Central memory CD4-positive, alpha-beta T cell (primary cell): ENCODE measurements at places on chromosomes 6 and 20.

DNA sequence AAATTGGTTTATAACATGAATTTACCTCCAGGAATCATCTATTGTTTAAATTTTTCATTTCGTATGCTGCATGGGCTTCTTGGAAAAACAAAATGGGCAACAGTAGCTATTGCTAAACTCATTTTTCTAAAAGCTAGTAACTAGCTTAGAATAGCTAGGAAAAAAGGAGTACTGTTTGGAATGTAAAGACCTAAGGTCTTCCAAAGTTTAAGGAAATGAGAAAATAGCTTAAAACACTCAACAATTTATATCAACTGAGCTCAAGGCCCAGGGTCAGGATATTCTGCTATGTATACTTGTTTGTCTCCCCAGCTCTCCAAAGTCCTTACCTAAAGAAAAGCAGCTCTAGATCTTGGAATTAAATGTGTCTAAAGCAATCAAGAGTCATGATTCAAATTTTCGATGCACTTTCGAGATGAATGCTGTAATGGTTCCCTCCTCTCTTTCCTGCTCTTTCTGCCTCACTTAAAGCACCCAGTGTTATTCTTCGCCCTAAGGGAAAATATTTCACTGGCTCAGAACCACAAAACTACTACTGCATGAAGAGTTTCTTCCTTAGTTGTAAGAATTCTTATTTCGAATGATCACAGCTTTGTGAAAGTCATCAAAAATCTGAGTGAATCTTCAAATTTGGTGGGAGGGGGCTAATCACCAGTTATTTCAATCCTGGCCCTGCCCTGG, 41.6 kb downstream of the LYRM4 start:
- DNase-seq = no peak

GRCh38 chr6:131660195-131660594, 23.1 kb downstream of the ENPP3 start:
- DNase-seq = no peak

DNA sequence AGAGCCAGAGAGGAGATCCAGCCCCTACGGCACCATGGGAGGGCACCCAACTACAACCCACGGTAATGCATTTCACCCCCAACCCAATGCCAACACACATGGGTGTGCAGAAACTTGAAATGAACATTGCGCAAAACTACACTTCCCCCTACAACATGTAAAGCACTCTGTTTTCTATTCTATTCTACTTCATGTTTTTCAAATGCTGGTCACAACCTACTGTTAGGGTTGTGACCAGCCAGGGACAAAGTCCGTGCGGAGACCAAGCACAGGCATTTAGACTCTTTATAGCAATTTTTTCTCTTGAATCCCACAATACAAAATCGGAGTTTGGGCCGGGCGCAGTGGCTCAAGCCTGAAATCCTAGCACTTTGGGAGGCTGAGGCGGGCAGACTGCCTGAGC, 90.6 kb downstream of the MRPL14 start:
- DNase-seq = no peak

DNA sequence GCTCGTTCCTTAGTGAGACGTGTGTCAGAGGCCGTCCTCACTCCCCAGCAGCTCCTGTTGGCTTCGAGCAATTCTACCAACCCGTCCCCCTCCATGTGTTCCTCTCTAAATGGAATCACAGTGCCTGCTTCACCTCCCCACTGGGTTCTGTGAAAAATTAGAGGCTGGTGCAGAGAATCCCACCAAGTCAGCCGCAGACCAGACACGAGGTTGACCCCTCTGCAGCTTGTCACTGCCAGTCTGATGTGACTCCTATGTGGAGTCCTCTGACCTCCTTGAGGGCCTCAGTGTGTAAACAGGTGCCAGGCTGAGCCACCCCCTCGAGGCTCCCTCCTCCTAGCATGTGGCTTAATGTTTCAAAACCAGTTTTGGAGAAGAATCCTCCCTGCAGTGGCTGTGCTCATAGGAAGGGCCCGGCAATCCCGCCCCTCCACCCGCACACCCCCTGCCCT, 12.6 kb upstream of the IRF4 start:
- DNase-seq = no peak

DNA sequence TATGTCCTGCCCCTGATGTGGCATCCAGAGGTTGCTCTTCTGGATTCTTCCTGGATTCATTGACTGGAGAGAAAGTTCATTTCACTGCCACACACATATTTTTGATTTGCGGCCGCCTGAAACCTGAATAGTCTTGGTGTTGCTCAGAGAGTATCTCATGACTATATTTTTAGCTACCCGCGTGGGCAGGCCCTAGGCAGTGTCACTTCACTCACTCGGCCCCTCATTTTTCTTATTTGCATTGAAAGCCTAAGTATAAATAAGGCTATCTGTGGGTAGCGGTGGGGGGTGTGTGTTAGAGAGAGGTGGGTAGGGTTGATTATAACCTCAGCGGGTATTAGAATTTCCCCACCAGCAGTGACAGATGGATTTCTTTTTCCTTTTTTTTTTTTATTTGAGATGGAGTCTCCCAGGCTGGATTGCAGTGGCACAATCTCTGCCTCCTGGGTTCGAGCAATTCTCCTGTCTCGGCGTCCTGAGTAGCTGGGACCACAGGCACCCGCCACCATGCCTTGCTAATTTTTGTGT, 113.5 kb downstream of the JARID2 start:
- no peak for DNase-seq

- no peak for DNase-seq
Observed at GRCh38 chr20:48007351-48007750, 222.1 kb upstream of the SULF2 start.

GRCh38 chr6:87287251-87287650, 35.1 kb upstream of the SMIM8 start:
- no peak for DNase-seq

DNA sequence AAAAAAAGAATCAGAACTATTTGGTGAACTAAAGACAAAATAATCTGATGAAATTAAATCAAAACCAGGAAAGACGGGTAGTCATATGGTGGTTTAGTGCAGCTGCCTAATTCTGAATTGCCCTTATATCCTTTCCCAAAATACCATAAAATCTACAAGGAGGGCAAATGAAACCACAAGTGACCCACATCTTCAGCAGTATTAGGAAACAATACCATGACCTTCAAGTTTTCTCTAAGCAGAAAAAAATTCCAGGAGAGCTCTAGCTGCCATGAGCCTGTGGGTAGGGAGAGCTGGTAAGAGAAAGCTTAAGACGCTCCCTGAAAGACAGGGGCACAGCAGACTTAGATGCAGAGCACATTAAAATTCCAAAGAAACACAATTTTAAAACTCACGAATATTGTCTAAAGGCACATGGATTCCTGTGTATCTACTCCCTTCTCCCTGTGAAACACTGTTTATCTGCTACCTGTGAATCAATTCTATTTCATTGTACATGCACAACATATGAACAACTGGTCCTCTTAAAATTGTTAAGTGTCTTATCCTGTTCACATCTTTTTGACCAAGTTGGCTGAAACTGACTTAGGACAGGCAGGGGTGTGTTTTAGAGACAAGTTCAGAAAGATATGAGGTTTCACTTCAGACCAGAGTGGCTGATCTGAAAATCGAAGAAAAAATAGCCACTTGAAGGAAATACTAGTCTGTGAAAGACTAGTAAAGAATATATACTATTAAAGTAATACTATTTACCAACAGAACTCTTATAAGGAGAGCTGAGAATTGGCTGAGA, 153.6 kb upstream of the SHLD1 start:
- DNase-seq = no peak

- DNase-seq = no peak
Observed at GRCh38 chr6:40011844-40012243, 77.6 kb upstream of the MOCS1 start.

- no peak for DNase-seq
Observed at GRCh38 chr6:118295336-118295735, 252.8 kb upstream of the PLN start.

- no peak for DNase-seq
Observed at GRCh38 chr6:130717657-130718056, 109.5 kb upstream of the SMLR1 start.

GRCh38 chr20:33568378-33568777, 78.5 kb downstream of the CBFA2T2 start:
- no peak for DNase-seq

- DNase-seq = no peak
Observed at GRCh38 chr20:37245216-37246150, 16.1 kb downstream of the GHRH start.

- no peak for DNase-seq
Observed at GRCh38 chr6:129608886-129609537, 101.0 kb downstream of the ARHGAP18 start.

DNA sequence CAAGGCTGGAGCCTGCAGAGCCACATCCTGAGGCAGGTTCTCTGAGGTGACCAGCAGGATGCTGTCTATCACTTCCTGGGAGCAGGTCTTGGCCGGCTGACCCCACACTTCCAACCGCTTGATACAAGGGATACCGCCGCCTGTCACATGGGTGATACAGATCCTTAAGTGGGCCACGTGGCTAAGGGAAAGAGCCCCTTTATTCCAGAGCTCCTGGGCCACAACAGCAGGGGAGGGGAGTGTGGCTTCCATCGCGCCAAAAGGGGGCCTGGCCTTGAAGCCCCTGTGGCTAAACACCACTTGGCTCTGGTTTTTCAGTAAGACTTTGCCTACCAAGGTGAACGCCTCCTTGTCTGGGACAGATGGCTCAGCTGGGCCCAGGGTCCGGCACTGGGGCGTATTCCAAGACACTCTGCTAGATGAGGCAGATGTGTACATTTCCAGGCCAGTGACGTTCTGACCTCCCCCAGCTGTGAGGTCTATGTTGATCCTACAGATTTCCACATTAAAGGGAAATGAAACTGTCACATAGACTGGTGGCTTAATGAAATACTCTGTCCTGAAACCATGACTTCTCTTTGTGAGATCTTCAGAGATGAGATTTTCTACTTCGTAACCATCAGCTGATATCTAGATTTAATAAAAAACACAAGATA, 37.6 kb upstream of the AVP start:
- no peak for DNase-seq

- DNase-seq = no peak
Observed at GRCh38 chr6:139970591-139970991, 596.1 kb upstream of the CITED2 start.

DNA sequence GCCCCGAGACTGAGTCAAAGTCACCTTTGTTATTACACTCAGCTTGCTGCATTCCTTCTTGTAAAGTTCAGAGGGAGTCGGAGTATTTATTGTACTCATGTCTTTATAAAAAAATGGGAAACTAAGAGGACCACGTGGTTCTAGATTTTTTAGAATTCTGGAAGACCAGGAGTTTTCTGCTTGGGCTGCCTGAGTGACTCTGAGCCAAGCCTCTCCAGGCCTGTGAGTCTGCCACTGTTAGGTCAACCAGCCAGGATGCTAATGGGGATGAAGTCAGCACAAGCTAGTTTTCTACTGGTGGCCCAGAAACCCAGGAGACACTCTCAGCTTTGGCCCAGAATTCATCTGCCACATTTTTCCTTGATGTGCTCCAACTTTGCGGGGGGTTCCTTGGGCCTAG, 453.5 kb upstream of the SULF2 start:
- no peak for DNase-seq

DNA sequence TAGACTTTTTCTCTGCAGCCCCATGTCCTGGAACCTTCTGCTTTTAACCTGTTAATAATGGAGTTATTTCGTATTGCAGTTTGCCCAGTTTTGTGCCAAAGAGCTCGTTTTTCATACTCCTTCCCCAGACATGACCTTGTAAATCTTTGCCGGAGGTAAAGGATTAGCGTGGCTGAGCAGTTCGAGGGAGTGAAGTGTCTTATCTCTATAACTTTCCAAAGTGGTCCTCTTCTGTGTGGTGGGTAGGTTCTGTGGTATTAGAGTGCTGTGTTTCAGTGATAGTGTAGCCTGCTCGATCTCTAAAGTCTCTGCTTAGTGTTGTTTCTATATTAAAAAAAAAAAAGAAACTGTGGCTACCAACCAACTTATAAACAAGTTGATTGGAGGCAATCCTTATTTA, 67.5 kb downstream of the FARS2 start:
- no peak for DNase-seq

DNA sequence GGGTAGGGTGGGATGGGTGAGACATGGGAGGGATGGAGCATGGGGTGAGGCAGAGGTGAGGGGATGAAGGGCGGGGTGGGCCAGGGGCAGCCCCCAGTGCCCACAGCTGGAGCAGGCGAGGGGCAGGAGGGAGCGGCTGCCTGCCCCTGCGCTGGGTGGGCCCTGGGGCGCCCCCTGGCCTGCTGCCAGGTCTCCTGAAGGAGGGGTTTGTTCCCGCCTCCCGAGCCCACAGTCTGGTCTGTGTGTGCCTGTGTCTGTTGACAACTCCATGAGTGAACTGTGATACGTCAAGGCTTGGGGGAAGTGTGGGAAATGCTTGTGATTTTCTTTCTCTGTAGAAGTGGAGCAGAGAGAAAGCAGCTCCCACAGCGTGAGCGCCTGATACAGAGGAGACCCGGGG, 10.9 kb upstream of the MRGBP start:
- DNase-seq = no peak

DNA sequence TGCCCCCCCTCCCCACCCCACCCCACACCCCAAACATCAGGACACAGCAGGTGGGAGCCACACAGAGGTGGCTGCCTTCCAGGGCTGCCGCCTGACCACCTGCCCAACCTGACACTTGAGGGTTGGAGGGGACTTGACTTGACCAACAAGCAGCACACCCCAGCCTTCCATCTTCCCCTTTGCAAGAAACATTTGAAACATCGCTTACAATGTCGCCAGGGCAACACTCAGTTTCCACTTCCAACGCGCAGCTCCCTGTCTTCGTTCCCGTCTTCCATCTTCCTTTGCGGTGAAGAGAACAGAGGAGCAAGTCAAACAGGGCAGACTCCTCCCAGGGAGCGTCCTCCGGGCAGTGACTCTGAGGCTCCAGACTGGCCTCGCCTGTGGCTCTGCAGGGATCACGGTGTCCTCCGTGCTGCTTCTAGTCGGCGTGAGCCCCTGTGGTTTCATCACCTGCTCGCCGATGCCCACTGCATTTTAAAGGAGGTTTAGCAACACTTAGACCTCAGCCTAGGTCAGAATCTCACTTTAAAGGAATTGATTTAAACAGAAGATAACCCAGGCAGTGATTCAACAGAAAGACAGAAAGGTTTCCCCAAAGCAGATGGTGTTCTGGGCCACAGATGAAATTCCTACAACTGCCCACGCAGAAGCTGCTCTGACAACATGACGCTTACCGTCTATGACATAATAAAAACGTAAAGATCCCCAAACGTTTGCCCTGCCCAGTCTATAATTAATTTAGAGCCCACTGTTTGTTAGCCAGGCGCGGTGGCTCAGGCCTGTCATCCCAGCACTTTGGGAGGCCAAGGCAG, 130.8 kb downstream of the TAF4 start:
- no peak for DNase-seq

- DNase-seq = no peak
Observed at GRCh38 chr20:9909167-9909566, 70.3 kb upstream of the PAK5 start.

- no peak for DNase-seq
Observed at GRCh38 chr20:24185791-24186190, 197.2 kb upstream of the GGTLC1 start.
